ENCODE measurements at places on chromosomes 6 and 20.

- DNase-seq: peak; percentile 31
These were observed 422.5 kb upstream of the RGS17 start for GRCh38 chr6:153553627-153554026.

GRCh38 chr20:46368902-46369268 is 37.5 kb downstream of the ELMO2 start:
- DNase-seq: peak; percentile 46

- DNase-seq: peak; percentile 97
These were observed 139.2 kb downstream of the AHI1 start for GRCh38 chr6:135358251-135358821.

- peak; percentile 2 for DNase-seq
These were observed 9.4 kb upstream of the FRMD1 start for GRCh38 chr6:168088161-168089053.

GRCh38 chr6:138907167-138907566 is 80.9 kb downstream of the REPS1 start:
- no peak for DNase-seq

DNA sequence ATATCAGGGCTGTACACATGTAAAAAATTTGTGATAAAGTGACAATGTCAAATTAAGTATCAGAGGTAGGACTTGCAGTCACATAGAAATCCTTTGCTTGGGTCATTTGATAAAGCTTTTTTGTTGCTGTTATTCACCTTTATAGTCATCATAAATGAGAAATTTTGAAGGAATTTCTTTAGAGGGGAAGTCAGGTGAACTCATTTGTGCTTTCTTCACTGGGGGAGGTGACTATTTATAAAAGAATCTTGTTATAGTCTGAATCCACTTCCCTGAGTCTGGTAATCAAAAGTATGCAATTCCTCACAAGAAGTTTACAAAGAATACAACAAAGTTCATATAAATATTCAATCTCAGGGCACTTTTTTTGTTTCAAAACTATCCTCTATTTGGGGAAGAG is 47.7 kb downstream of the FRK start:
- no peak for DNase-seq

DNA sequence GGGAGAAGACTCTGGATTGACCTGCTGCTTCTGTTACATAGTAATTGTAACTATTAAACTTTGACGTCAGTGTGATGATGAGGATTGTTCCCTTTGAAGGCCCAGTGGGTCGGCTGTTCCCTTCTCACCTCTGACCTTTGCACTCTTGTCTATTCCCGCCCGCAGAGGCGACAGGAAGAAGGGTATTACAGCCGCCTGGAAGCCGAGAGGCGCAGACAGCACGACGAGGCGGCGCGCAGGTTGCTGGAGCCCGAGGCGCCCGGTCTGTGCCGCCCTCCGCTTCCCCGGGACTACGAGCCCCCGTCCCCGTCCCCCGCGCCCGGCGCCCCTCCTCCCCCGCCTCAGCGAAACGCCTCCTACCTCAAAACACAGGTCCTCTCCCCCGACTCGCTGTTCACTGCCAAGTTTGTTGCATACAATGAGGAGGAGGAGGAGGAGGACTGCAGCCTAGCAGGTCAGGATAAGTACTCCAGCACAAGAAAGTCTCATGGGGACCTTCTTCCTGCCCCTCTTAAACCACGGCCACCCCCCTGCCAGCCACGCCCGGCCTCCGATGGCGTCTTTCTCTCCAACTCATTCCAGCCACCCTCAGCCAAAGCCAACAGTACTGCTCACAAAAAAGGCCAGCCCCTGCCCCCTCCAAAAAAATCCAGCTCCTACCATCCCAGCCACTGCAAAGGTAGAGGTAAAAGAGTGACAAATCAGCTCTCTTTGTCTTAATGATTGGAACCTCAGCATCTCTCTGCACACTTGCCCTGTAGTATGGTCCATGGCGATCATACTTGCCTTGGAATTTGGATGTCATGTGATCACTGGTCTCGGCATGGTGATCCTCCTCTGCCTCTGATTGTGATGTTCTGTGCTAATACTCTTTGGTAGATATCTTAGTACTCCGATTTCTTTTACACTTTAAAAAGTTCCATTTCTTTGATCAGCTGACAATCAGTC is 31.6 kb upstream of the KIF25 start:
- no peak for DNase-seq

DNA sequence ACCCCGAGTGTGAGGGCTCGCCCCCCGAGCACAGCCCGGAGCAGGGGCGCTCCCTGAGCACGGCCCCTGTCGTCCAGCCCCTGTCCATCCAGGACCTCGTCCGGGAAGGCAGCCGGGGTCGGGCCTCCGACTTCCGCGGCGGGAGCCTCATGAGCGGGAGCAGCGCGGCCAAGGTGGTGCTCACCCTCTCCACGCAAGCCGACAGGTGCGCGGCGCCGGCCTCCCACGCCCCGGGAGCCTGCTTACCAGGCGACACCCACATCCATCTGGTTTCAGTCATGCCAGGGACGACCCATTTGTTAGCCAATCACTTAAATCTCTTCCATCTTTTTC is 73.5 kb upstream of the PBOV1 start:
- DNase-seq: no peak

- no peak for DNase-seq
These were observed 524.0 kb downstream of the CD83 start for GRCh38 chr6:14641423-14642135.

Measured in fibroblast of mammary gland (primary cell).